ENCODE measurements at places on chromosomes 6 and 20.

DNA sequence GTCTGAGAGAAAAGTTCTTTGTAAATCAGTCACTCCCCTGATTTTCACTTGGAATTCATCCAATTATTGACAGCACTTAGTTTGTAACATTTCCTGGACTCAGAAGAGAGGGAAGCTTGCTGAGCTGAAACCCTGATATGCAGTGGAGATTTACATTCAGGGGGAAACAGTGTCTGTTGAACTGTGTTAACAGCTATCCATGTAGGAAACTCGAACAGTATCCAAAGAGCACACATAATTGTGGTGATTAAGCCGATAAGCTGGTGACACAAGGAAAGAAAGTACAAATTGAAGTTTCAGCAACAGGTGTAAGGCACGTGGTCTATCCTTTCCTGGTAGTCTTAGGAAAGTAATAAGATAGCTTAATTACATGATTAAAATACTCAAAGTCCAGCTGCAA is 78.1 kb upstream of the FLRT3 start:
- no peak for DNase-seq

DNA sequence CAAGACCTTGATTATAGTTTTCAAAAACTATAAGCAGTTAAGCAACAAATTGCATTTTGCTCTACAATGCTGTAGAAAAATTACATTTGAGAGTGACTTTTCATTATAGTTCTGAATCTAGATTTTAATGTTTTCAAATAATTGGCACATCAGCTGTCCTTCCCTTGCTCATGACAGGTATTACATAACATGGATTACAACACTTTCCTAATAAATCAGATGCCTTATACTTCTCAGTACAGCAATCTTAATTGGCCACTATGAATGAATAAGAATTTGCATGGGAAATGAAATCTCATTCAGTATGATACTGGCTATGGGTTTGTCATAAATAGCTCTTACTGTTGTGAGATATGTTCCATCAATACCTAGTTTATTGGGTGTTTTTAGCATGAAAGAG is 29.9 kb downstream of the HSF2 start:
- no peak for DNase-seq

- no peak for DNase-seq
Observed at GRCh38 chr20:23346002-23346401, 4.6 kb upstream of the NXT1 start.

GRCh38 chr20:14386726-14387125 is 49.3 kb upstream of the FLRT3 start:
- DNase-seq: no peak

DNA sequence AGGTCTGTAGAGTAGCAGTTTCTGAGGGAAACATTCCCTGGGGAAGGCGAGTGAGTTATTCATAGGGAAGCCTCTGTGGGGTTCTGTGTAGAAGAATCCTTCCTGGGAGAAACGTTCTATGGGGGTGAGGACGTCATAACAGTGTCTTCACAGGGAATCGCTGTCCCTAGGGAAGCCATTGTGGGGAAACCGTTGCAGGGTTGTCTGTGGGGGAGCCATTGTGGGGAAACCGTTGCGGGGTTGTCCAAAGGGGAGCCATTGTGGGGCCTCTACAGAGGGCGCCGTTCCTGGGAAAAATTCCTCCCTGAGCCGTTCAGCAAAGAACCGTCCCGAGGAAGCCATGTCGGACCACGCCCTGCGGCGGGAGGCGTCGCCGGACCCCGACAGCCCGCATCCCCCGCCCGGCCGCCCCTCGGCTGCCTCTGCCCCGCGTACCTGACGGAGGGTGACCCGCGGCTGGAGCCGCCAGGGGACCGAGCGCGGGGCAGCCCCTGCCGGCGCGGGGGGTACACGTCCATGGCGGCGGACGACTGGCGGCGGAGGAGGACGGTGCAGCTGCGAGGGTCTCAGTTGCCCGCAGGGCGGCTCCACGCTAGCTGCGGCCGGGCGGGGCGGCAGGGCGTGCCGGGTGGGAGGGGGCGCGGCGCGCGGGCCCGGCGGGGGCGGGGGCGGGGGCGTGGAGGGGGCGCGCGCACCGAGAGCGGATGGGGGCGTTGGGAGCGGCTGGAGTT is at the start of gene DNAAF9:
TSS of gene DNAAF9 (minus strand) at position 630 of the 731 bp plus-strand sequence. CDS start at position 518, 112 bp downstream.
- DNase-seq: peak; percentile 75

- no peak for DNase-seq
Observed at GRCh38 chr6:168949981-168950857, 303.4 kb downstream of the THBS2 start.

DNA sequence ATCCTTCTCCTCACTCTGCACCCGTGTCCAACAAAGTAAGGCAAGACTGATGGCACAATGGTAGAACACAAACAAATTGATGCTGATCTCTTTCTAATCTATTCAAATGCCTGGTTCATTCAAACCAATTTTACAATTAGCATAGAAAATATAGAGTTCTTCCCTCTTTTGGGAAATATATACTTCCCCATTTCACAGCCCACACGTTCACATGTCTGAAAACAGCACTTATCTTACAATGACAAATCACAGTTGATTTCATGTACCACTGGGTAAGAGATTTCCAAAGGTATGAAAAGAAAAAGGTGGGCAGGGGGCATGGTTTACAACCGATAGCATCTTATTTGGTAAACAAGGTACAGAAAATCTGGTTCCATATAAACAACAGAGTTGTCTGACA is 137.6 kb downstream of the RNGTT start:
- DNase-seq: no peak

DNA sequence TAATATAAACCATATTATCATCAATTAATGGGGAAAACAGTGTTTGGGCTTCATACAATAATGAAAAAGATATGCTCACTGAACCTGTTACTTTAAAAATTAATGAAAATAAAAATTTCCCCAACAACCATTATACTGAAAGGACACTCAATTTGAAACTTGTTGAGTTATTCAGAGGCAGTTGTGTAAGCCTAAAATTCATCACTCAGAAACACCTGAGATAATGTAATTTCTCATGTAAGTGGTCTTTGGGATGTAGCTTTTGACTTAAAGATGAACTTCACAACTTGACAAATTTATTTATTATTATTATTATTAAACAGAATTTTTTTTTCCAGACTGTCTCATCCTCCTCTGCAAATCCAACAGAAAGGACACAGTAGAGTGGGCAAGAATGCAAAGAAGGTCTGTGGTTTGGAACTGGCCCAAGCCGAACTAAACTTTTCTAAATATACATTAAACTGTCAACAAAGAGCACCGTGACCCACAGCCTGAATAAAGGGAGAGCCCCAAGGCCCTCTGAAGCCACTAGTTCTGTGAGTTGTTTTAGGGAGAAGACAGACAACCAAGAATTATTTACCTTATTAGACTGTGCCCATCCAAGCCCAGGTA is 32.2 kb upstream of the HEY2 start:
- DNase-seq: no peak

DNA sequence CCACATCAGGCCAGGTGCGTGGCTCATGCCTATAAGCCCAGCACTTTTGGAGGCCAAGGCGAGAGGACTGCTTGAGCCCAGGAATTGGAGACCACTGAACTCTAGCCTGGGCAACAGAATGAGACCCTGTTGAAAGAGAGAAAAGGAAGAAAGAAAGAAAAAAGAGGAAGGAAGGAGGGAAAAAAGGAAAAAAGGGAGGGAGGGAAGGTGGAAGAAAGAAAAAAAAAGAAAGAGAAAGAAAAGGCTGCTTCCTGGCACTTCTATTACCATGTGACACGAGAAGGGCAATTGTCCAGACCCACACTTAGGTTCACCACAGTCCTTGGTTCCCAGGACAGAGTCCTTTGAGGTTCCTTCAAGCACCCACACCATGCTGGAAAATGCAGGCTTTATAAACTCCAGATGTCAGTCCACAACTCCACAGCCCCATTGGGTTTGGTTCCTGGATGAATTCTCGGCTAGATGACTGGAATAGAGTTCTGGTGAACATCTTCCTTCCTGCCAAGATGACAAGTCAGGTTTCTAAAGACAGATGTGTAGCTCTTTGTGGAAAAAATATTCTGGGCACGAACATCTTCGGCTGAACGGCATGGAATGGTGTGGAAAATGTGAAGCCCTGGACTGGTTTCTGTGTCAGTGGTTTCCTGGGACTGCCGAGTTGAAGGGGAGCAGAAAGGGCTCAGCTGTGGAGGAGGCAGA is 32.5 kb downstream of the NT5E start:
- no peak for DNase-seq

GRCh38 chr20:57712341-57712740 is 2.5 kb upstream of the PMEPA1 start:
- no peak for DNase-seq

DNA sequence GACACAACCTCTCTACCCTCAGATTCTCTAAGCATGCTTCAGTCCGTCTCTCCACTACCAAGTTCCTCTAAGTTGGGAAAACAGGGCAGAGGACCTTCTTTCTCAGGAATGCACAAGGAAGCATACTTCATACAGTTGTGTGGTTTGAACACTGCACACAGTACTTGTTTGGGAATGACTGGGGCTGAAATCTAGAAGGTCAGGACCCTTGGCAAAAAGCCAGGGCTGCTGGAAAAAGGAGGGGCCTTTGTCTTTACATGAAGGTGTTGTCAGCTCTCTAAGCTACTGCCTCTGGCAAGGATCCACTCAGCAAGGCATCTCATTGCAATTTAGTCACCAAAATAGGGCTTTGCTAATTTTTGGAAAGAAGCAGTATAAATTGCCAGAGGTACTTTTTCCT is 20.7 kb upstream of the HEY2 start:
- DNase-seq: no peak
